ENCODE measurements at places on chromosomes 5 and 9.

DNA sequence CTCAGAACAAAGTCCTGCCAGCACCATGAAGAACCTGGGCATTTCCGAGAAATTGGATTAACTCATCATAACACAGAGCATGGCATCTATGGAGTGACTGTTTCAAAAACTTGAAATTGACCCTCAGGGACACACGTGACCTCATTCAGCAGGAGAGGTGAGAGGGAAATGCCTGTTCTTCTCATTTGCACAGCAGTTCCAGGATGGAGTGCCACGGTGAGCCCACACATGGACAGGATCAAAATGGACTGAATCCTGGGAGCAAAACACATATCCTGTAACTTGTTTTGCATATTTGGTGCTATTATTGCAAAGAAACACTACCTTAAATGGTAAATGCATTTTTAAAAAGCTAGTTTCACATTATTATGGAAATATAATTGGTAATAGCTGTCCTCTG, 256.1 kb upstream of the IRX2 start:
- no peak for DNase-seq

- no peak for DNase-seq
Measured at GRCh38 chr9:101027236-101027635, 1.3 kb upstream of the PLPPR1 start.

GRCh38 chr9:96651626-96652025, 3.5 kb downstream of the PRXL2C start:
- no peak for DNase-seq

- DNase-seq, result no peak
Measured at GRCh38 chr9:129338724-129339430, 160.8 kb upstream of the IER5L start.

DNA sequence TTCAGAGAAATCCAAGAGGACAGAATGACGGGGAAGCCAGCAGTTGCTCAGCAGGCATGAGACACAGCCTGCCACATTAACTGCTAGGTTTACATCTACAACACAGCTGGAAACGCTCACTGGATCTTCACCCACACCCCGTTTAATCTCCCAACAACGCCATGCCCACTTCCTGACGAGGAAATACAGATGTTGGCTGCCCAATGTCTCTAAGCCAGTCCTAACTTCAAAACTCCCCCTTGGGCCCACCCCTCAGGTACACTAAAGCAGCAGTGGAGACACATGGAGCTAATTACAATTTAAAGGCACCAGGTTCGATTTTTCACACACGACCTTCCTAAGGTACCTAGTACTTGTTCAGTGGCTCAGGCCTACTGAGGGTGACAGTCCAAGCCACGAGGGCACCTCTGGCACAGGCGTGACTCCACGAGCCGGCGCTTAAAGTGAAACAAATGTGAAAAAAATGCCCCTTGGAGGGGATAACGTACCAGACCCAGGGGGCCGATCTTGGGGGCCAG, 904 bp downstream of the RPL12 start:
- no peak for DNase-seq

- DNase-seq, result no peak
Measured at GRCh38 chr5:32869216-32869615, 158.1 kb downstream of the NPR3 start.

GRCh38 chr5:132238901-132239500, 11.3 kb upstream of the P4HA2 start:
- DNase-seq, result no peak

GRCh38 chr5:72519111-72519510, 11.9 kb upstream of the ZNF366 start:
- no peak for DNase-seq

DNA sequence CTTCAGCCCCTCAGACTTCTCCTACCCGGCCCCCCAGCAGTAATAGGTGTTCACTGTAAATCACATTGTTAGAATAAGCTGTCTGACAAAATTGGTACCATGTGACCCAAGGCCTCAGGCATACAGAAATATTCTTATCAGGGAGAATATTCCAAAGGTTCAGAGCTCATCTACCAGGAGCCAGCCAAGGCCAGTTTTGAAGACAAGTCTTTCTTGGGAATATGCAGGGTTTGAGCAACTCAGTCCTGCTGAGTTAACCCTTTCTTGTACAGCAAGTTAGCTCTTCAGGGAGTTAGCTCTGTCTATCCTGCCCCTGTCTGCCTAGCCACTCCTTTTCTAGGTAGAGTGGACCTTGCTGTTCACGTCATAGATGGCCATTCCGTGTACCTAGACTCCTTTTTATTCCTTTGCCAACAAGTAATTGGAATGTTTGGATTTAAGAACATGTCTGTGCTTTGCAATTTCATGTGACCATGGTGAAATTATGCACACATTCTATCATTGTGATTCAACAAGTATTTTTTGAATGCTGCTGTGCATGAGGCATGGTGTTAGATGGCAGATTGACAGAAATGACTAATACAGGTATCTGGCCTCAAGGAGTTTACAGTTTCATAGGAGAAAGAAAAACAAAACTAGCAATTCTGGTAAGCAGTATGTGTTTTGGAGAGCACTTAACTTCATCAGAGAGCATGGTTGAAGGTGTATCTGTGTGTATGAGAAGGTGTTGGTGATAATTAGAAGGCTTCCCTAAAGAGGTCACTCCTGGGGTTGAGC, 22.6 kb downstream of the TGFBR1 start:
- DNase-seq, result no peak

- DNase-seq, result no peak
Measured at GRCh38 chr5:151676719-151677118, 10.0 kb downstream of the SPARC start.

DNA sequence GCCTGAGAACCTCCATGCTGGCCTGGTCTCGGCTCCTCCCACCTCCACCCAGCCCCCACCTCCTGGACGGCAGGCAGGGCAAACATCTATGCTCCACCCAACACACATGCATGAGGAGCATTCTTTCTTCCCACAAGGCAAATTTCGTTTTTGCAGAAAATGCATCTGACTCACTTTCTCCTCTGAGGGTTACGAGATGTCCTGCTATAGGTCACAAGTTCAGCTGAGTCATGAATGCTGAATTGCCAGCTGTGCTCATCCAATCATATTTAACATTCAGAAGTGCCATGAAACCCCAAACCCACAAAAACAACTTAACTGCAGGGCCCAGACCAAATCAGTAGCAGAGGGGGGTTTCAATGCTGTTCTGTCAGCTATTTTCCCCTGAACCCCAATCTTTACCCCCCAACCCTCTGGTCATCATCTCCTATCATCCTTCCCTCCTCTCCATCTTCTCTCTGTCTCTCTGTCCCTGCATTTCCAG, 39.0 kb upstream of the OSMR start:
- no peak for DNase-seq

DNA sequence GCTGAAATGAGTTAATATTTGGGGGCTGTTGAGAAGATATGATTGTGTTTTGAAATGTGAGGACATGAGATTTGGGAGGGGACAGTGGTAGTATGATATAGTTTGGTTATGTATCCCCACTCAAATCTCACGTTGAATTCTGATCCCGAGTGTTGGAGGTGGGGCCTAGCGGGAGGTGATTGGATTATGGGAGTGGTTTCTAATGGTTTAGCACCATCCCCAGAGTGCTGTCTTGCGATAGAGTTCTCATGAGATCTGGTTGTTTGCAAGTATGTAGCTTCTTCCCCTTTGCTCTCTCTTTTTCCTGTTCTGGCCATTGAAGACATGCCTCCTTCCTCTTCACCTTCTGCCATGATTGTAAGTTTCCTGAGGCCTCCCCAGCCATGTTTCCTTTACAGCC, 386.0 kb downstream of the ARRDC3 start:
- no peak for DNase-seq

DNA sequence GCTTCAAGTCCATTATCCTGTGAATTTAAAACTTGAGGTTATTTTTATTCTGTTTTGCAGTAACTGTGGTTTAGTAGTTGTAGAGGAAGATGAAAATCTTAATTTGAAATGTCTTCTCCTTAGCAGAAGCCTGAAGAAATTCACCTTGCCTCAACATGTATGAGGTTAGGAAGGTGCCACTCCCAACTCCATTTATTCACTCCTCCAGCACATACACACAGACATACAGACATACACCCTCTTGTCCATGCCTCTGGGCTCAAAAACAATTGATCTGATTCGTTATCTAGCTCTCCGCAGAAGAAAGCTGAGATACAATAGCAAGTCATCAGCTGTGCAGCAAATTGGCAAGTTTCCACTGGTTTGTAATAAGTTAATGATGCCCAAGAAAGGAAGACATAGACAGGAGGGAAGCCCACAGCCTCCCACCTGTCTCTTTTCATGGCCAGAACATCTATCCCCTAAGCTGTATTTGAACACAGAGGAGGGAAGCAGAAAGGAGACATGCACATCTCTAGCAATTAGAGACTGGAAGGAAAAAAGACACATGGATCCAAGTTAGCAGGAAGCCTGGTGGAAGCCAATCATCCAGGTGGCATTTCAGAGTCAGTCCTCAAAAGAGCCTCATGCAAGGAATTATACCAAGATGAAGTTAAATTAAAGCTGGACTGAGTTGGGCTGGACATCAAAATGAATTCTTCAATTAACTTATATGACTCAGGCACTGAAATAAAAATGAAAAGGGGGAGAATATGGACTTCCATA, 257.9 kb downstream of the ASTN2 start:
- peak; percentile 28 for DNase-seq

DNA sequence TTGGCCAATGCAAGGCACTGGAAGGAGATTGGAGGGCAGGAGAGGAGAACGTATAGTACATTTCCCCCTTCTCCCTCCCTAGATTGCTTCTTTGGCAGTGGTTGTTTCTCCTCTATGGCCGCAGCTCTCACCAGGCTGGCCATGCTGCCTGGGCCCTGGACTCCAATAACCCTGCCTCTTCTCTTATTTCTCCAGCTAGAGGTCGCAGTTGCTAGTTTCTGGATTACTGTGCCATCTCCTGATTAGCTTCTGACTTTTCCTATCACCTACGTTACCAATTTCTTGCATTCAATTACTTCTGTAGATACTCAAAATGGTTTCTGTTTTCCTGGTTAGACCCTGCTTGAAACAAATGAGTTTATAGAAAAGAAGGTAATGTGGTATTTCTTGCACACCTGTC, 2.4 kb upstream of the MACIR start:
- no peak for DNase-seq

GRCh38 chr9:136089697-136090045, 5.4 kb downstream of the NACC2 start:
- peak; percentile 21 for DNase-seq

DNA sequence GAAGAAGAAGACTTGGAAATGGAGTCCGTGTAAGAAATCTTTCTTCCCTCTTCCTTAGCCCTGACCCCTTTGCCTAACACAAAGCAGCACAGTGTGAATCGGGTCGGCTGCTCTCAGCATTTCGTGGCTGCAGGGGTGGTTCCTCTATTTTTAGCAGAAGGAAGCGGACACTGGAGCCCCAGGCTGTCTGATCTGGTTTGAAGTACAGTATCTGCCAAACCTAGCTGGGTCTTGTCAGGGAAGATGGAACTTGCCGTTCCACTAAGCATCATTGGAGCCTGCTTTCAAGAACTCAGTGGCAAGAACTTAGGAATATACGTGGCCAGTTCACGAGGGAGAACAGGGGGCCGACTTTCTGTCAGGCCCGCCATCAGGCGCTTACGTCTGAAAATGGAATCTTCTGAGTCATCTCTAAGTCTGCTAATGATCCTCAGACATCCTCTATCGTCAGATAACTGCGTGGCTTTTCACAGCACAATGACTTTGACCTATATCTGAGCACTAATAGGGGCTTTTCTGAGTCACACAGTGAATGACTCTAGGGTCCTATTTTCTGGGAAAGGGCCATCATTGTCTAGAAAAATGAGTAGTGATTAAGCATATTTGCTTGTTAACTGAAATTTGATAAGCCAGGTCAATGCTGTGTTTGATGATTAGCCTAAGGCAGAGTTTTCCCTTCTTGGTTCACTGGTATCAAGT, 43.3 kb upstream of the NCS1 start:
- no peak for DNase-seq

DNA sequence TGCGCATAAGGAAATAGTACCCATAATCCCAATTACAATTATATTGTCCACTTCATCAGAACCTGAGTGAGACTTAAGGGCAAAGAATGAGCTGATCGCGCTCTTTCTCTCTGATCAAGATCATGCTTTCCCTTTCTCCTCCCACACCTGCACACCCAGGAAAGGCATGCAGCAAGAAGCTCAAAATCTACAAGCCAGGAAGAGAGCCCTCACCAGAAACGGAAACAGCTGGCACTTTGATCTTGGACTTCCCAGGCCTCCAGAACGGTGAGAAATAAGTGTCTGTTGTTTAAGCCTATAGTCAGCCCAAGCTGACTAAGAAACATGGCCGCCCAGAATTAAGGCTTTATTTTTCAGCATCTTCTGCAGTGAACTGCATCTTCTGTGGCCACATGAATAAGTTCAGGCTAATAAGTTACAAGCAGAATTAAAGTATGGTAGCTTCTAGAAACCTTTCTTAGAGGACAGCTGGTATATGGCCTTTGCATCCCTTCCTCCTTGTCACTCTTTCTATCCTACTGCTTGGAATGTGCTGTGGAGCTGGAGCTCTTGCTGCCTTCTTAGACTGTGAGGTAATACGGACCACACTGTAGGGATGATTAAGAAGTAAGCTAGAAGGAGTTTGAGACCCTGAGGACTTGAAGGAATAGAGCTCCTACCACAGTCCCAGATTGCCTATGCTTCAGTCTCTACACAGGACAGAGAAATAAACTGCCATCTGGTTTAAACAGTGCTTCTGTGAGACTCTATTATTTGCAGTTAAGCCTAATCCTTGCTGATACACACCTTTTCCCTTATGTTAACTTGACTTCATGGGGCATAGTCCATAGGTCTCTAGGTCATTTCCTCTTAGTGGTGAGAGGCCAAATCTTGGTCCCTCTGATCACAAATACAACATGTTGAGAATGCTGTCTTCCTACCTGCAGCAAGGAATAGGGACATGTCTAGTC, 17.2 kb downstream of the OR2S2 start:
- DNase-seq, result no peak

GRCh38 chr5:97658116-97658900, 475.3 kb upstream of the RIOK2 start:
- no peak for DNase-seq

DNA sequence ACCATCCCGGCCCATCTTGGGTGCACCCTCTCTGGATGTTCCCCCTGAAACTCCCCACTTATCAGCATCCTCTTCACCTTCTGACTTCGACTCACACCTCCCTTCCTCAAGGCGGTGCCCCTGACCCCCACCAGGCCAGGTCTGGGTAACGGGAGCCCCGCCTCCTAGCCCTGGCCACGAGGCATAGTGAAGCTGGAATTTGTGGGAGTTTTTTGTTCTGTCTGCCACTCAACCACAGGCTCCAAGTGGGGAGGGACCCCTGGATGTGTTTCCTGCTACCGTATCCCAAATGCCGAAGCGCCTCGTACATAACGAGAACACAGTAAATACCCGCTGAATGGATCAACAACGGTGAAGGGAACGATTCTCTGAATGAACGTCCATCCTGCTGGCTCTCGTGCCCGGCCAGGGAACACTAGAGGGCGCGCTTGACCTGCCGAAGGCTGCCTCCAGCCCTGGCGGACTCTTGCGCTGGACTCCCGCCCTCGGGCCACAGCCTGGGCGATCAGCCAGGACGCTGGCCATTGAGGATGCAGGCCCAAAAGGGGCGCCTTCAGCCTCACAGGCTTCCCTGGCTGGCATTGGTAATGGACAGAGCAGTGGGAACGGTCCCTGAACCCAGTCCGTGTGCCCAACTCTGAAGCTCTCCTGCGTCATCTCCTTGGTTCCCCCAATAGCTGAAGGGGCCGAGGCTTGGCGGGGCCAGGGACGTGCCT, 47.3 kb upstream of the PHYKPL start:
- DNase-seq, result no peak

All from DMS79 treated with DMSO at 0.1 percent for 48 hours (cell line).